Stimulated activated CD8-positive, alpha-beta memory T cell treated with anti-CD3 and anti-CD28 coated beads, Interleukin-4, amount 100 ng/mL, for 4 hours (primary cell): ENCODE measurements at places on chromosomes 1 and 21.

- no peak for DNase-seq
Observed at GRCh38 chr1:222547260-222547614, 667 bp downstream of the HHIPL2 start.

GRCh38 chr21:38384675-38385426, 113.4 kb downstream of the ERG start:
- no peak for DNase-seq

GRCh38 chr1:158810311-158810710, 20.8 kb upstream of the MNDA start:
- no peak for DNase-seq

DNA sequence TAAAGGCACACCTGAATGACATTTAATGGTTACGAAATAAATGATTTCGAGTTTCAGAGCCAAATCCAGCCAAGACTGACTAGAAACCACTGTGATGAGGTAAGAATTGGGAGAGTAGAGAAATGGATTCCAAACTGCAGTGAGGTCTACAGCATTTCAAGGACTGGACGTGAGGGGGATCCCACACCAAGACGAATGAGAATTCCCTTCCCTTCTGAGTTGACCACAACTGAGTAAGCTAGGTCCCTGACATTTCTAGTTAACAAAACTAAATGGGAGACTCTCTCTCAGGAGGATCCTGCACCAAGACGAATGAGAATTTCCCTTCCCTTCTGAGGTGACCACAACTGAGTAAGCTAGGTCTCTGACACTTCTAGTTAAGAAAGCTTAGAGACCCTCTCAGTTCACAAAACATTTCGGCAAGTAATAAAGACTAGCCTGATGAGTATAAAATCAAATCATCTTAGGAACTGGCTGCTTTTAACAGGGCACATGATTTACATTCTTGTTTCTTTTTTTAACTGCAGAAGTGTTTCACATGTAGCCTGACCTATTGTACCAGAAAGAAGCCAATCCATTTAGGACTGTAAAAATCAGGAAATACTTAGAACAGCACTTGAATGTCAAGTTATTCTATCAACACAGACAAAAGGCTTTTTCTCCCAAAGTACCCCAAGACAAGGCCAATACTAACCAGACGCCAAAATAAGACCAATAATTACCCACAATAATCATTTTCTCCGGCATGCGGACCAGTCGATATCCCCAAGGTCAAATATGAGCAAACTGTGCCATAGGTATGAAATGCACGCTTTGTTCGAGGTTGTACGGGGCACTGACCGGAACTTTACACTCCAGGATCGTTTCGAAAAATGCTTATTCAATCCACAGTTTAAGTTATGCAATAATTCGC, 1.4 kb upstream of the SPATA1 start:
- no peak for DNase-seq

DNA sequence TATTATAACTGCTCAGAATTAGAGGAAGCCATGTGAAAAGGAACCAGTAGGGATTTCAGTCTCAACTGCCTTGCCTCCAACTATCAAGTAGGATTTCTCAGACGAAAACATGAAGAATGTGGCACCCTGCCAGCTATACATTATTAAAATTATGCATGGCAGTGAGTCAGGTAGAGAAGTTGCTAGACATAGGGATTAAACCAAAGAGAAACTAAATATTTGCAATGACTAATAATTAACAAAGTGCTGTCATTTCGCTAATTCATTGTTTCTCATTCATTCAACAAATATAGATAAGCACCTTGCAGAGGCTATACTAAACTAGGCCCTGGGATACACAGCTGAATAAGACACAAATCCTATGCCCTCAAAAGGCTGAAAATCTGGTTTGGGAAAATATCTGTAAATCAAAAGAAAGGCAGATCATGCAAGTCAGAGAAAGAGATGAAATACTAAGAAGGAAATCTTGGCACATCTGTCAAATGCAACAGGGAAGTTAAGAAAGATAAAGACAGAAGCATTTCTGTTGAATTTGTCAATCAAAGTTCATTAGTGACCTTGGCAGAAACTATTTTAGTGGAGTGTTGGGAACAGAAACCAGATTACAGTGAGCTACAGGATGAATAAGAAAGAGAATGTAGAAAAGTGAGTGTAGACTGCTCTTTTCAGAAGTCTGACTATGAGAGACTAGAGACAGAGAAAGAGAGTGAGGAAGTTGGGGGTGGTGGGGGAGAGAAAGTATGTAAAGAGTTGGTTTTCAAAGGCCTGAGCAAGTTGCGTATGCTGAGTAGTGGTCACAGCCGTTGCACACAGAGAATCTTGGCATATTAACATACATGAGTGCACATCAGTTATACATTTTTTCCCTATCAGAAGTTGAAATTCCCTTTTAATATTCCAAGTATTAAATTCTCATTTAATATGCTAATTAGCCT, 14.7 kb upstream of the NBPF11 start:
- no peak for DNase-seq

GRCh38 chr1:191886977-191887376, 271.3 kb upstream of the RGS18 start:
- DNase-seq, result no peak

- DNase-seq, result no peak
Observed at GRCh38 chr1:224852901-224853568, 76.4 kb upstream of the DNAH14 start.

DNA sequence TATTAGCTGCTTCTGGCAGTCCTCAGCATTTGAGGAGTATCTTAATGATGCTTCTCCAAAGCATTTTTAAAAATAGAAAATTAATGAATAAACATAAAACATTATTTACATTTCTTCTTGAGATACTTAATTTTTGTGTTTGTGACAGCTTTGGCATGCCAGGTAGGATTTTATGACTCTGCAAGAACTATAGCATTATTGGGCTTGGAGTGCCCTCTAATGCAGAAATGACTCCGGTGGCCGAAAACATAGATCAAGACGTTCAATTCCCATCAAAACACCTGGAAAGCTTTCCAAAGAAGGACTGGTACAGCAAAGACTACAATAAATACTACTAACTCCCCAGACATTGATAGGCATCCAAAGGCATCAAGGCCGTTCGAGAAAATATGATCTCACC, 366.4 kb upstream of the CXADR start:
- DNase-seq, result no peak

GRCh38 chr1:30472009-30472408, 251.4 kb downstream of the MATN1 start:
- DNase-seq, result no peak

- no peak for DNase-seq
Observed at GRCh38 chr1:145937436-145937835, 10.2 kb upstream of the RBM8A start.

GRCh38 chr1:58592522-58593134, 15.6 kb upstream of the TACSTD2 start:
- no peak for DNase-seq
